ENCODE measurements at places on chromosomes 11 and 22. TPM values are rescaled to one million over a fixed set of nuclear protein-coding genes. Genes with fewer than 3 reads are reported as not detected.

The PHLDB1 gene
- 10.0 TPM for total RNA-seq

The SMIM35 gene
- total RNA-seq = not detected

The OR52N4 gene
- not detected for total RNA-seq

The CST6 gene
- total RNA-seq = not detected

The NLRP6 gene
- total RNA-seq = 0.08 TPM

The SPCS2 gene
- total RNA-seq = 250 TPM

The MN1 gene
- total RNA-seq = 2.9 TPM

The MPPED2 gene
- total RNA-seq = not detected

The MAPK8IP2 gene
- 2.2 TPM for total RNA-seq

The OR51B5 gene
- total RNA-seq = not detected

The CYB5R3 gene
- total RNA-seq = 119 TPM

The E2F8 gene
- 6.1 TPM for total RNA-seq

The POGLUT3 gene
- 12.5 TPM for total RNA-seq

The JHY gene
- 3.5 TPM for total RNA-seq

The ANO1 gene
- 0.82 TPM for total RNA-seq

The LDHAL6A gene
- not detected for total RNA-seq

The STK33 gene
- 4.0 TPM for total RNA-seq

The PANX2 gene
- total RNA-seq = 7.9 TPM

Measured in A549 treated with RU486 at 1 μM for 4 hours (cell line).